ENCODE measurements at places on chromosomes 6 and 20. TPM values are rescaled to one million over a fixed set of nuclear protein-coding genes. Genes with fewer than 3 reads are reported as not detected.
A peak's percentile ranks its signal among the peaks of the same experiment; 100 is the strongest.

DNA sequence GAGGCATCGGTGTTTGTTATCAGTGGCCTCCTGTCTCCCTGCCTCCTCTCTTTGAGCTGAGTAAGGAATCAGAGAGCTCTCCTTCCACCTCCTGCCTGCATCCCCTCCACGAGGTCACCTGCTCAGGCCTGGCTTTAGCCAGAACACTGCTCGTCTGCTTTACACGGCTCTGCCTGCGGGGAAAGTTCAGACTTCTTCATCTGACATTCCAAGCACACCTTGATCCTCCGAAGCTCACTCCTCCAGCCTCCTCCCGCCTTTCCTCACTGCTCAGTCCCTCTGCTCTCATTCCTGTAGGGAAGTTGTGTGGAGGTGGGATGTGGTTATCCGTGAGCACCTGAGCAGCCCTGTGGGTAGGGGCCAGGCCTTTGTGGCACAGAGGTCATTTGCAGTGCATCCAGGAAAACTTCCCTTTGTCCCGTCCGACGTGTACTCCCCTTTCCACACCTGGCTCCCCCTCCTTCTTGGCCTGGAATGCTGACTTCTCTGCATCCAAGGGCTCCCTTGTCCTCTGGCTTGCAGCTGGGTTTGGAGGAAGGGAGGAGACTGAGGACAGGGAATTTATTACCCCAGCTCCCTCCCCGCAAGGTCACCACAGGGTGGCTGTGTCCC lies 12.8 kb upstream of the CCDC167 start:
- no peak for DNase-seq

GRCh38 chr20:40763646-40764295 lies 74.7 kb upstream of the MAFB start:
- DNase-seq, result peak; percentile 92

DNA sequence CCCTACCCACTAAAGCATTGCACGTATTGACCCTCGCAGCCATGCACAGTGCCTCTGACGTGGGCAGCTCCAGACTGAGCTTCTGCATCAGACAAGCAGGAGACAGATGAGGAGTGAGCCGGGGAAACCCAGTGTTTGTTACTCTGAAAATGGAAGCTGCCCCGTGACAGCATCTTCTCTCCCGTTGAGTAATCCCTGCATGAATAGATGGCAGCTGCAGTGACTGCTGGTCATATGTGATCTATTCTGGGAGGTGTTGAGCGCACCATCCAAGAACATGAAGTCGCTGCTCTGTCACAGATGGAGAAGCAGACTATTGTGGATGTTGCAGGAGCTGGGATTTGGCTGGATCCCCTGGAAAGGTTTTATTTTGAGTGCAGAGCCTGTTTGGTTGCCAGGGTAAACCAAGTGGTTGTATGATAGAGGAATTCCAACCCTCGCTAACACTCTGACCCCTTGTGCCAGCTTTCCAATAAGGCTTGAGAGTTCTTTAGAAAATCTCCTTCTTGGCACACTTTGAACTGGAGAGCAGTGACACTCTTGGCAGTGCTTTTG lies 242.2 kb downstream of the NRN1 start:
- DNase-seq, result no peak

DNA sequence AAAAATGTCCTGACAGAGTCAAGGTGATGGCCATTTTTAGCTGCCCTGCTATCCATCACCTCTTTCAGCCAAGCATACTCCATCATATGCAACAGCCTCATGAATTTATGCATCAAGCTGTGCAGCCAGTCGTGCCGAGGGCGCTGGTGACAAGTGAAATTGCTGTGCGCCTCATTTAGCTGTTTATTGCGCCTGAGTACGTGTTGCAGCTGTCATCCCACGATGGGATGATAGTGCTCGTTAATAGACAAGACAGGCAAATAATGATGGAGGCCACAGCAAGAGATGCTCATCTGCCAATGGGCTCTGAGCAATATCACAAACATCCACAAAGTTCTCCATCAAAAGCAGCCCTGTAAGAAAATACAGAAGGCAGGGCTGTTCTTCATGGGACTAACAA lies 562.3 kb upstream of the POU3F2 start:
- no peak for DNase-seq

GRCh38 chr20:44412402-44413144 lies 57.1 kb downstream of the HNF4A start:
- DNase-seq, result no peak

DNA sequence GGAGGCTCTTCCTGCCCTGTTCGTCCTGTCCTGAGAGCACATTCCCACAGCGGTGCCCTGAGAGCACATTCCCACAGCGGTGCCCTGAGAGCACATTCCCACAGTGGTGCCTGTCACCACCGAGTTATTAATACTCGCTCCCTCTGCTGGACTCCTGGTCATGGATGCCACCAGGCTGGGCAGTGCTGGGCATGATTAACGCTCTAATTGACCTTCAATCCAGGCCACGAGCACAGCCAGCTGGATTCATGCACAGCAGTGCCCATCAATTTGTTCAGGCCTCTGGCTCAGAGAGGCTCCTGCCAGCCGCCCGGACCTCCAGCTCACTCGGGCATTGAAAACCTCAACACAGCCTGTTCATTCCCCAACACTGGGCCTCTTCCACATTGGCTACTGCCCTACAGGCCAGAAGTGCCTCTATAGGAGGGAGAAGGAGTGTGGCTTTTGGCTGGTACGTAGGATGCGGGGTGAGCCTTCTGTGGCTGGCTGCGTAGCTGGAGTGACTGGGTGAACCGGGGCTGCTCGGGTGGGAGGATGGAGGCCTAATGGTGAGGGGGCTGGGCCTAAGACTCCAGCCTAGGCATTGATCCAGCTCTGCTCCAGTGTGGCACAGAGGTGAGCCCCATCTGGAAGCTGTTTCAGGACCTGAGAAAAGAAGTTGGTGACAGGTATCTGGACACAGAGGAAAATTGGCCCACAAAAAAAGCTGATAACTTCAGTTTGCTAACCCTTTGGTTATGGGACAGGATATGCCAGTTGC lies 9.3 kb downstream of the IP6K3 start:
- DNase-seq, result no peak

DNA sequence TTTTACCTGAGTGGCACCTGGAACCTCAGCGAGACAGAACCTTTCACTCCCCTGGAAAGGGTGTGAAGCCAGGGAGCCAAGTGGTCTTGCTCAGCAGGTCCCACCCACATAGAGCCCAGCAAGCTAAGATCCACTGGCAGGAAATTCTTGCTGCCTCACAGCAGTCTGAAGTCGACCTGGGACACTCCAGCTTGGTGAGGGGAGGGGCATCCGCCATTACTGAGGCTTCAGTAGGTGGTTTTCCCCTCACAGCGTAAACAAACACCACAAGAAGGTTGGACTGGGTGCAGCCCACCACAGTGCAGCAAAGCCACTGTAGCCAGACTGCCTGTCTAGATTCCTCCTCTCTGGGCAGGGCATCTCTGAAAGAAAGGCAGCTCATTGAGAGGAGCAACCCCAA lies 134.7 kb upstream of the RSPO3 start:
- DNase-seq, result no peak

GRCh38 chr6:44096612-44097011 lies 30.6 kb downstream of the MRPL14 start:
- DNase-seq, result peak; percentile 88

DNA sequence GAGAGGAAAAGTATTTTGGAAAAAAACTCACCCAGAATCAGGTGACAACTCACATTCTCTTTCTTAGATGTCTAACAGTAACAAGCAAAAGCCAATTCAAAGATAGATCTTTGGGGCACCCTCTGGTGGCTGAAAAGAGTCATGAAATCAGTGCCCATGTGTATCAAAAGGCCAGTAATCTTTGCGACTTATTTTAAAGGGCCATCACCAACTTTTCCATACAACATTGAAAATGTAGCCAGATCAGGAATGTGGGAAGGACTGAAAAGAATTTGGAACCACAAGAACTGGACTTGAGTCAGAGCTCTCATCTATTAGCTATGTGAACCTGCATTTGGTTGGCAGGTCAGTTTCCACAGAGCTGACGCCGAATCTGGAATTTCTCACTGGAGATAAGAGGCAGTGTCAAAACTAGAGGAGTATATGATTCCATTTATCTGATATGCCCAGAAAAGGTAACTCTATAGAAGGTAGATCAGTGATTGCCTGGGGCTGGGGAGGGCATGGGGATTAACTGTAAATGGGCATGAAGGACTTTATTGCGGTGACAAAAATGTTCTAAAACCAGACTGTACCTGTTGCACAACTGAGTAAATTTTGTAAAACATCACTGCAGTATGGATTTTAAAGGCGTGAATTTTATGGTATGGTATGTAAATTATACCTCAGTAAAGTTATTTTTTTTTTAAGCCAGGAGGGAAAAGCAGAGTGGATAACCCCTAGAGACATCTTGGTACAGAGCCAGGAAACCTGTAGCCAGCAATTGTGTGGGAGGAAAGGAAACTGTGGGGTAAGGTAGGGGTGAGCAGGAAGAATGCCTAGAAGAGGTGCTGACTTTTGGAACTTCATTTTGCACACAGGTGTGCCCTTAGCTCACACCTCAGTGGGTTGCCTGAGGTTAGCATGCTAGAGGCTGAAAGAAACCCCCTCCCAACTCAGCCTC lies 117.1 kb upstream of the ASF1A start:
- DNase-seq, result peak; percentile 73

GRCh38 chr6:150887978-150888563 lies 22.6 kb downstream of the MTHFD1L start:
- DNase-seq, result no peak

- no peak for DNase-seq
Measured at GRCh38 chr20:59047938-59048680, 5.5 kb upstream of the PRELID3B start.

The DDO gene
- 1.3 TPM for total RNA-seq

The COL9A1 gene
- total RNA-seq, result not detected

The CDH4 gene
- 0.10 TPM for total RNA-seq

The ANKRD66 gene
- not detected for total RNA-seq

The OR12D3 gene
- total RNA-seq, result not detected

The PGM3 gene
- total RNA-seq, result 58.3 TPM

The CCN2 gene
- 588 TPM for total RNA-seq

The GATA5 gene
- 1.6 TPM for total RNA-seq

Data from aorta (tissue), 5 donors.